Stimulated activated CD8-positive, alpha-beta memory T cell treated with anti-CD3 and anti-CD28 coated beads, Interleukin-12 subunit alpha, Interleukin-12 subunit beta, amount 100 ng/mL, for 1 hour (primary cell): ENCODE measurements at places on chromosomes 2 and 18.

- DNase-seq: no peak
Measured at GRCh38 chr2:11540996-11541692, 7.3 kb downstream of the GREB1 start.

- DNase-seq: no peak
Measured at GRCh38 chr2:149894760-149895159, 307.2 kb upstream of the MMADHC start.

DNA sequence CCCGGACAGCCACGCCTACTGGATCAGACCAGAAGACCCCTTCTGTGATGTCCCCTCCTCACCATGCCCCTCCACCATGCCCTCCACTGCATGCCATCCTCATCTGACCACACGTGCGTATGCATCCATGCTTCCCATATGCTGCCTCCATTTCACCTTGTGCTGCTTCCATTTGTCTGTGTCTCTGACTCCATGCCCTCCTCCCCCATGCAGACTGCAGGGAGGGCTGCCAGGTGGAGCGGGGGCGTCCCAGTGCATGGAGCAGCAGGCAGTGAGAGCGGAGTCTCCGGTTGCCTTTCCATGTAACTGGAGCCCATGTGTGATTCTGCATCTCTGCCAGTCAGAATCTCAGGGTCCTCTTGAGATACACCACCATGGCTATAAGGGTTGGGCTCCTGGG lies 52.6 kb downstream of the COA5 start:
- no peak for DNase-seq

GRCh38 chr2:205850611-205851010 lies 168.3 kb downstream of the NRP2 start:
- DNase-seq: no peak

DNA sequence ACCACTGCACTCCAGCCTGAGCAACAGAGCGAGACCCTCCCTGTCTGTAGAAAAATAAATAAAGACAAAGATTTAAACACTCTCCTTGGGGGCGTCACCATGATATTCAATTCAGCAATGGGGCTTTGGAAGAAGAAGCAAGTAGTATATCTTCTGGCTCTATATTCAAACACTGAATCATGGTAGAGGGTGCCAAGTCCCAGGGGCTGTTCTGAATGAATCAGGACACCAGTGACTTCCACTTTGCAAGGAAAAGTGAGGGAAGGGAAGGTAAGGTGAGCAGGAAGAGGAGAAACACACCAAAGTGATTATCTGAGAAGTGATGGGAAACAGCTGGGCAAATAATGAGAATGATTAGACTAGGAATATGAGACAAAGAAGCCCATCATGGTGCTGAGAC lies 80.5 kb downstream of the AAK1 start:
- no peak for DNase-seq

- no peak for DNase-seq
Measured at GRCh38 chr2:27078267-27079194, at the start of gene EMILIN1. EMILIN1 (plus strand) TSS chr2:27078615; CDS start chr2:27079066, 451 bp downstream.

DNA sequence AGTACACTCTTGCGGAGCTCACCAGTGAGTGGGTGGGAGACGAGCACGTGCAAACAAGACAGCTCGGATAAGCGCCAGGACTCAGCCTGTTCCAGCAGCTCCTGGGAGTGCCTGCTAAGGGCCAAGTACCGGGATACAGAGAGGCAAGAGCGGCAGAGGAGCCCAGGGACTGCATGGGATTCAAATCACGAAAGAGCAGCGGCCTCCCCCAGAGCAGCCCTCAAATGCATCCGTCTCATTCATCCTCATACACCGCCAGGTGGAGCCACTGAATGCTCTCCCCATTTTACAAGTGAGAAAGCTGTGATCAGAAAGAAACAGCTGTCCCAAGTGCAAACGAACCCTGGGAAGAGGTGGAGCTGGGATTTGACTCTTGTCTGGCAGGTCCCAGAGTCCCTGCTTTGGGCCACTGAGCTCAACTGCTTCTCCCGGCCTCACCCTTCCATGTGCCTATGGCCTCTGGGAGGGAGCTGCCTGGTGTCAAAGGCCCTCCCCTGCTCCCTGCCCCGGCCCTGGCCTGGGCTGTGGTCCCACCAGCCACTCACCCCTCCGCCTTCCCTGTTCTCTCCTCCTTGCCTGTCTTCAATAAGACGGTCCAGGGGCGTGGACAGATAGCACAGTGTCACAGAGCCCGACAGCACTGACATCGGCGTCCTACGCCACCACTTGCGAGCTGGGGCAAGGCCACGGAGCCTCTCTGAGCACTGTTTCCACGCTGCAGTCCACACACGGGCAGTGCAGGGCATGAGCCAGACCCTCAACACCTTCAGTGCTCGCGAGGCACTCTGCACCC lies 72.8 kb upstream of the TAF1B start:
- DNase-seq: no peak

DNA sequence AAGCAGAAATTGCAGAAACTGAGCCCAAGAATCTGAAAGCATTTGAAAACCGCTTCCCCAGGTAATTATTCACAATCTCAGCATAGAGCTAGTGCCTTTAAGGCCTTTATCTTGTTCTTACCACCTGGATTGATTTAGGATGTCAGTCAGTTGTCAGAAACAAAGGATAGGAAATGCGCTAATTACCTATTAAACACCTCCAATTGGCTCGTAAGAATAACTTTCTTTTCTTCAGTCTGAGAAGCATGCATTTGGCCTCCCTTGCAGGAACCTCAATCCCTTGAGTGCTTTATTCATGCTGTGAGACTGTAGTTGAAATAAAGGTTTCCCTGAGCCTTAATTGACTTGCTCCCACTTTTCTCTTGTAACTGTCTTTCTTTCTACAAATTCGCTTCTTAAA lies 400.3 kb upstream of the LRATD1 start:
- DNase-seq: no peak

GRCh38 chr18:79680891-79681339 lies 1.3 kb downstream of the CTDP1 start:
- DNase-seq: no peak

- no peak for DNase-seq
Measured at GRCh38 chr2:121828281-121828731, 72.9 kb downstream of the TSN start.

GRCh38 chr2:66832646-66833435 lies 397.9 kb downstream of the MEIS1 start:
- DNase-seq: no peak

- DNase-seq: no peak
Measured at GRCh38 chr2:108417254-108417653, 31.8 kb upstream of the GCC2 start.

- DNase-seq: no peak
Measured at GRCh38 chr2:180535289-180535688, 445.1 kb upstream of the UBE2E3 start.

DNA sequence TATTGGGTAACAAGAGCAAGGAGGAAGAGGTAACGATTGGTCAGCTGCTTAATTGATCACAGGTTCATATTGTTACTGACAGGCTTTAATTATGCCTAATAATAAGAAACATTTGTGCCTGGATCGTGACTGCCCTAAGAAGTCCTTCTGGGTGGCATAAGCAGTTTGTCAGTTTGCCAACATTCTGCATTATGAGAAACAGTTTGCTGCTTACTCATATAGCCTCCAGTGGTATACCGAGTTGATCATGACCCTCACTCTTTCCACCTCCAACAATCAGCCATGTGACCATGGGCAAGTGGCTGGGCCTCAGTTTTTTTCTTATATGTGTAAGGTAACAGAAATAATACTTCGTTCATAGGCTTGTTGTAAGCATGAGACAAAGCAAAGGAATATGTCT lies 96.6 kb upstream of the CABLES1 start:
- DNase-seq: no peak

DNA sequence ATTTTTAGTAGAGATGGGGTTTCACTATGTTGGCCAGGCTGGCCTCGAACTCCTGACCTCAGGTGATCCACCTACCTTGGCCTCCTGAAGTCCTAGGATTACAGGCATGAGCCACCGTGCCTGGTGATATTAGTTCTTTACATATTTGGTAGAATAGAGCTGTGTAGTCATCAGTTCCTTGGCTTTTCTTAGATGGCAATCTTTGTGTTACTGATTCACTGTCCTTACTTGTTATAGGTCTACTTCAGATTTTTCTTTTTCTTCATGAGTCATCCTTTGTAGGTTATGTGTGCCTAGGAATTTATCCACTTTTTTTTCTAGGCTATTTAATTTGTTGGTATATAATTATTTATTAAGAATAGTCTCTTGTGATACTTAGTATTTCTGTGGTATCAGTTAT lies 30.3 kb upstream of the ZSWIM2 start:
- no peak for DNase-seq

DNA sequence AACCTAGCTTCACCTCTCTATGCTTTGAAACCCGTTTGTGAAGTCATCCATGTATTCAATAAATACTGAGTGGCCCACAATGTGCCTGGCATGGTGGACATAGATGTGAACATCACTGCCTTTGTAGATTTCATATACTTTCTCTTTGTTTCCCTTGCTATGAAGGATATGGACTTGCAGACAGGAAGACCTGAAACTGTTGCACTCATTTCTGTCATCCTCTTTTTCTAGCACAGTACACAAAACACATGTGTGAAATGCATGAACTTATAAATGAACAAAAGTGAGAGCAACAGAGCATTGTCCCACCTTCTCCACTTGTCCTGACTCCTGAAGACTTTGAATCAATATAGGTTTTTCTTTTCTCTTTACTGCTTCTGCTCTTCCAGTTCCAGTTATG lies 249.4 kb upstream of the LINC00305 start:
- DNase-seq: no peak

GRCh38 chr2:141579071-141579470 lies 551.7 kb downstream of the LRP1B start:
- DNase-seq: no peak

GRCh38 chr2:5725794-5726463 lies 33.7 kb downstream of the SOX11 start:
- DNase-seq: no peak

GRCh38 chr2:8196316-8196715 lies 485.5 kb upstream of the ID2 start:
- no peak for DNase-seq

- no peak for DNase-seq
Measured at GRCh38 chr2:218891275-218892135, 10.9 kb downstream of the WNT10A start.

- no peak for DNase-seq
Measured at GRCh38 chr2:14418115-14418514, 214.4 kb upstream of the LRATD1 start.

GRCh38 chr2:61179701-61180639 lies 18.0 kb downstream of the C2orf74 start:
- DNase-seq: no peak

DNA sequence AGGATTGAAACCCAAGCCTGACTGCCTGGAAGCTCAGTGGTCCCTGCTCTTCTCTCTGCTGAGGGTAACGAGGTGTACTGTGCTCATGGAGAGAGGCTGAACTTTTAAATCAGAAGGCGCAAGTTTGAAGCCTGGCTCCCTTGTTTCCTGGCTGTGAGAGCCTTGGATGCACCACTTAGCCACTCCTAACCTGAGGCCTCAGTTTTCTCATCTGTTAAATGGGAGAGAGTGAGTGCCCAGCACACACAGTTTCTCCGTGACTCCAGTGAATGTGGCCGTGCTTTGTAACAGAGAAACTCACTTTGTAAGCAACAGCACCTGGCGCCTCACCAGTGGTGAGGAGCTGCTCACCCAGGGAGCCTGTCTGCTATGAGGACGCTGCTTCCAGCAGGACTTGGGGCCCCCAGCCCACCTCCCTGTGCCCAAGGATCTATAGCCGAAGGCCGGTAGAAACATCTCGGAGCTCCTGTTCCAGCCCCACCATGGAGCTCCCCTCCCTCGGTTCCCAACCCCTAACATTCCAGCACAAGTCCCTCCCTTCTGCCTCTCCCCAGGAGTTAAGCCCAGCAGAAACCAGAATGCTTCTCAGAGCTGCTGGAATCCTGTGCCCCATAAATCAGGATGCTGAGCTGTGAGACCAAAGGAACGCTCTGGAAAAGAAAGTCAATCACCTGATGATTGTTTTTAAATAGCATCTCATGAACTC lies 20.3 kb upstream of the KCNK3 start:
- no peak for DNase-seq

DNA sequence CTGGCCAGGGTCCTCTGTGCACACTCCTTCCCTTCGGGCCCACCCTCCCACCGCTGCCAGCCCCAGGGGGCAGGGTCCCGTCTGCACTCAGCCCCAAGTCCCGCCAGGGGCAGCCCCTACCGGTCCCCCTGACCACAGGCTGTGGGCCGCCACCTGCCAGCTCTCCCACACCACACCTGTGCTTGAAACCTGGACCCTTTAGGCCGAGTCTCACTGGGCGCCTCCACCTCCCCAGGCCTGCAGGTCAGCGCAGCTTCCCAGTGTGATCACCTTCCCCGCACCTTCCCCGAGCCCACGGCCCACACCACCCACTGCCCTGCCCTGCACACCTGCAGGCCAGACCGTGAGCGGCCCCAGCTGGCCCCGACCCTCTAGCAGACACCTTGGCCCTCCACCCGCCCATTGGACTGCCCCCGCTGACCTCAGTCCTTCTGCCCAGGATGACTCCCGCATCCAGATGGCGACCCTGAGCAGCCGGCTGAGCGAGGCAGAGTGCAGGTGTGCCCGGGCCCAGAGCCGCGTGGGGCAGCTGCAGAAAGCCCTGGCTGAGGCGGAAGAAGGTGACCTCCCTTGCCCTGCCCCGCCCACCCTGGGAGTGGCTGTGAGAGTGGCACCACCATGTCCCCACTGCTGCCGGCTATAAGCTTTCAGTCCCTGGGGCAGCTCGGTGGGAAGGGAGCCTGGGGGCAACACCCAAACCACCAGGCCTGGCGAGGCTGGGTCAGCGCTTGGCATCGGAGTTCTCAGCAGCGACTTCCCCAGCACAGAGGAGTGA lies 31.3 kb upstream of the SNED1 start:
- DNase-seq: no peak

DNA sequence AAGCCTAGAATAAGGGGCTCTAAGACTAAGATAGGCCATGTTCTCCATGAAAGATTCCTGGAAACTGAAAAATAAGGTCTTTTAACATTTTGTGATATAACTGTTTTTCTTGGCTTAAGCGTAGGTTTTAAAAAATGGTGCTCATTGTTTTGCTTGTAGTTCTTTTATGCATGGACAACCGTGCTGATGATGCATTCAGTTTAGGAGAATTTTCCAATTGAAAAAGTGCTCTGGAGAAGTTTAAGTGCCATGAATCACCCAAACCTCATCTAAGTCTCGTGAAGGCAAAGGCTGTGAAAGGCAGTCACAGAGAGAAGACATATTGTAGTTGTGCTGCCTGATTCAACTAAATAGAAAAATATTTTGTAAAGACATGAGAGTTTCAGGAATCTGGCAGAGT lies 111.8 kb upstream of the GAREM1 start:
- DNase-seq: no peak
